ENCODE measurements at places on chromosomes 3 and 15.
A peak's percentile ranks its signal among the peaks of the same experiment; 100 is the strongest.

GRCh38 chr3:117595615-117596014, 886.0 kb downstream of the TUSC7 start:
- DNase-seq, result no peak

DNA sequence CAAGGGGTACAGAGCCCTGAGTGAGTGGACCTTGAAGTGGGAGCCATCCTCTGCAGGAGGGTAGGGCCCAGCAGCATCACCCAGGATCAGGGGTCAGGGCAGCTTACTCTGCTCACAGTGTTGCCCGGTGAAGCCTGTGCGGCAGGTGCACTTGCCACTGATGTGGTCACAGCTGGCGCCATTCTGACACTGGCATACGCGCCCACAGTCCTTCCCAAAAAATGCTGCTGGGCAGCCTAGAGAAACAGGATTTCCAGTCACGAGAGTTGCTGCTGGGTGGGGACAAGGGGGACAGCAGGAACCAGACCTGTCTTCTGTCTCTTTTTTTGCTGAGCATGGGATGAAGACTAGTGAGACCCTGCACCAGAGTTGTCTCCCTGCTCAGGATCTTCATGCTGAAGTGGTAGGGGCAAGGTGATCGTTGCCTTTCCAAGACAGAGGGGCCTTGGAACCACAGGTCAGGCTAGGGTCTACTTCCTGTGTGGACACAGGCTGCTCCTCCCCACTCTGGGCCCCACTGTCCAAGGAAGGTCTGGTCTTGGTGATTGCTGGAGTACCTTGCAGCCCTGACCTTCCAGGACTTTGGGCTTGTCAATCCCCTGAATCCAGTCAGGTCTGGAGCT, 46.9 kb downstream of the RAB11A start:
- DNase-seq, result no peak

DNA sequence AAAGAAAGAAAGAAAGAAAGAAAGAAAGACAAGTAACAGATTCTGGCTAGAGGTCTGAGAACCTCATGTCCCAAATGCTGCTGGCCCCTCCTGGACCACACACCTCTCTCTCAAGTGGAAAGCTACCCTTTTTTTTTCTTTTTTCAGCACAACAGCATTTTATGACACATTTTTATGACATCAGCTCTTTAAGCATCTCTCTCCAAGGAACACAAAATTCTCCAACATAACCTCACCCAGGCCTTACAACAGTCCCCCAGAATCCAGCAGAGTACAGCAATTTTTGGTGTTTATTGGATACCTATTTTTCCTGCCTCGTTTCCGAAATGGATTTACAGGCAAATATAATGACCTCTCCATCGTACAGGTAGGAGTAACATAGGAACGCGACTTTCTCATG, 11.2 kb upstream of the NTRK3 start:
- DNase-seq, result no peak

DNA sequence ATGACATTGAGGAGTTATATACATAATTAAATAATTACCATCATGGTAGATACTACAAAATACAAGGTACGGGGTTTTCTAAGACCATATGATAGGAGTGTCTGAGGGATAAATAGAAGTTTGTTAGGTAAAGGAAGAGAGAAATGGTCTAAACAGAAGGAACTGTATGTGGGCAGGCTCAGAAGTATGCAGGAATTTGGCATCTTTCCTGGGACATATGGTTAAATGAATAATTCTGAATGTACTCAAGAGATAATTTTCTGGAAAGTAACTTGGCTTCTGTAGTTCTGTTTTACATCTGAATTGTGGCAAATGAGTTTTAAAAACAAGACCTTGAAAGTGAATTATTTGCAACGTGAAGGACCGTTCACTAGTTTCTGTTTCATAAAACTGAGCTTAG, 17.5 kb downstream of the LMCD1 start:
- DNase-seq, result no peak

DNA sequence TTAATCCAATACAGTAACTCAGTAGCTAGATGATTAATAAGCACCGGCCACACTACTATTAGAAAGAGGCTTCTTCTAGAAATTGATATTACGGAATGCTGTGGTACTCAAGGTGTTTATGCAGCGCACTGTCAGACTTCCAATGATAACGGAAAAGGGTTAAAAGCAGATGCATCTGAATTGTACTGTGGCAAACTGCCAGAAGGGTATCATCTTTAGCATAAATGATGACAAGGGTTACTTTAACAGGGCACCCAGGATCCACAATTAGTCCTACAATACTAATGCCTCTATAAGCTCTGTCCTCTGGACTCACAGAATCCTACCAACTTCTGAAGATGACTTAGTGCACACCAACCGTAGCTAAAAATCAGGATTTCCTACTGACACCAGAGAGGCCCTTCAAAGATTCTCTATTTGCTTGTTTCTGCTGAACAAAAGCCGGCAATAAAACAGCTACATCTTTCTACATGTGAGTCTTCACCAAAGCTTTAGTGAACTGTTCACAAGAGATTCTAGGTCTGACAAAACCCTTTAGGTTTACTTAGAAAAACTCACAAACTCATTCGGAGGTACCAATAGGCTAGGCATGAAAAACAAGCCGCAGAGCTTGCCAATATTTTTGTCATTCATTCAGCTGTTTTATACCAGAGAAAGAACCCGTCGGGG, 7.1 kb downstream of the SATB1 start:
- DNase-seq, result no peak

DNA sequence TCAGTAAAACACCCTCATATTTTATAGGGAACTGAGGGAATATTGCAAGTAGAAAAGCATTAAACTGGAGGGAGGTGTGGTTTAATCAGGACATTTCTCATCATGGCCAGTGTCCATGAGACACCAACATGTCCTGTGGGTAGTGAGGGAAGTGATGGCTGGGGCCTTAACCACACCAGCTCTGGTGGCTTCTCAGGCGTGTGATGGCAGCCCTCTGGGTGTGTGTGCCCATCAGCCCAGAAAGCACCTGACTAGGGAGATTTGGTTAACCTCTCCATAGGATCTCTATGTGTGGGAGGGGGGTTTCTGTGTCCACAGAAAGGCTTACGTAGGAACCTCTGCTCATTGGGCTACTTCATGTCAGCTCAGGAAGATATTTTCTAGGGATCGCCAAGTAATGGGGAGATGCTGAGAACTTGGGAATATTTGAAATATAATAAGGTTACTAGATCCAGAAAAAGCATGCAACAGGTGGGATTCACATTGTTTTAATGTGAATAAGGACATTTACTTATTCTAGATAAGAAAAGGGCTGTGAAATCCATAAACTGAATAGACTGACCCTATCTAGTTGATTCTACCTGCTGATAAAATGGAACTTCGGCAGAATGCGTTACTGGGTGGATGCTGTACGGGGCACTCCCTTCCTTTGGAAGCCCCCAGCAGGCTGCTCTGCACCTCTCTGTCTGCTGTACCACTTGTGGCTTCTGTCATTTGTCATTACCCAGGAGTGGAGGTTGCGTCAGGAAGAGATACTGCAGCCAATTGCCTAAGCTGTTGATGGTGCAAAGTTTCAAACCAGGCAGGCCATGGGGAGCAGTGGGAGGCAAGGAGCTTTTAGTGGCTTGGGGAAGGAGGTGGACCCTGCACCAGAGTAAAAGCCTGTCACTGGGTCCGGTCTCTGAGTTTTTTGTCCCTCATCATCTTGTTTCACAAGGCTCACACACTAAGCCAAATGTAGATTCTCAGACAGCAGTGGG, 21.5 kb downstream of the PDHB start:
- no peak for DNase-seq

GRCh38 chr3:195150181-195151118, 120.5 kb downstream of the XXYLT1 start:
- DNase-seq, result no peak

- DNase-seq, result peak; percentile 35
These were observed 207.2 kb downstream of the EPHA3 start for GRCh38 chr3:89314454-89315098.

Measured in NCI-H2081 treated with DMSO at 0.1 percent for 48 hours (cell line).